ENCODE measurements at places on chromosomes 7 and 10.
A peak's percentile ranks its signal among the peaks of the same experiment; 100 is the strongest.

GRCh38 chr7:101617451-101618206 is 11.5 kb downstream of the MYL10 start:
- DNase-seq, result no peak

GRCh38 chr7:101877882-101878591 is 60.6 kb downstream of the CUX1 start:
- DNase-seq, result no peak

- DNase-seq, result peak; percentile 21
Measured at GRCh38 chr7:11177793-11178192, 204.1 kb downstream of the PHF14 start.

DNA sequence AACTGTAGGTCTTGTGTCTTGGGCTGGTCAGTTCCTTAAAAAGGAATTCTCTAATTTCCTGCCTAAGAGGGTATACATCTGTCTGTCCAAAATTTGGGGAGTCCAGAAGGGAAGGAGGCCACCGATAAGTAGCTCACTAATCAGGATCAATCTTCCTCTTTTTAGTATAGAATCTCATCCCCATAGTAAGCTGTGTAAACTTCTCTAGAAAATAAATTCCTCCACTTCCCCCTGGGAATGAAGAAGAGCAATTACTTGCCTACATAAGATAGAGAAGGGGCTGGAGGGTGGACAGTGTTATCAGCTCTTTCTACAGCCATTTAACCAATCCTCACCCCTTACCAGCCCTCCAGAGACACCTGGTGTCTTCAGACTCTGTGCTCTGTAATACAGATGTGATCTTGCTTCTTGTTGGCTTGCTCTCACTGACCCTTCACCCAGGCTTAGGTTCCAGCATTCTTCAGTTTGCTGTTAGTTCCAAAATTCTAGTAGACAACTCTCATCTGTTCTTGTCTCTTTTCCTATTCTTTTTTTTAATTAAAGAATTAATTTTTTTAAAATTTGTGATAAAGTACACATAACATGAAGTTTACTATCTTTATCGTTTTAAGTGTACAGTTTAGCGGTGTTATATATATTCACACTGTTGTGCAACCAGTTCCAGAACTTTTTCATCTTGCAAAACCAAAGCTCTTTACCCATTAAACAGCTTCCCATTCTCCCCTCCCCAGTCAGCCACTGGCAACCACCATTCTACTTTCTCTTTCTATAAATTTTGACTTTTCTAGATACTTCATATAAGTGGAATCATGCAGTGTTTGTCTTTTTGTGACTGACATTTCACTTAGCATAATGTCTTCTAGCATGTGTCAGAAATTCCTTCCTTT is 6.5 kb upstream of the PRKAR2B start:
- DNase-seq, result no peak

- DNase-seq, result peak; percentile 89
Measured at GRCh38 chr7:128387216-128388144, 22.3 kb downstream of the IMPDH1 start.

DNA sequence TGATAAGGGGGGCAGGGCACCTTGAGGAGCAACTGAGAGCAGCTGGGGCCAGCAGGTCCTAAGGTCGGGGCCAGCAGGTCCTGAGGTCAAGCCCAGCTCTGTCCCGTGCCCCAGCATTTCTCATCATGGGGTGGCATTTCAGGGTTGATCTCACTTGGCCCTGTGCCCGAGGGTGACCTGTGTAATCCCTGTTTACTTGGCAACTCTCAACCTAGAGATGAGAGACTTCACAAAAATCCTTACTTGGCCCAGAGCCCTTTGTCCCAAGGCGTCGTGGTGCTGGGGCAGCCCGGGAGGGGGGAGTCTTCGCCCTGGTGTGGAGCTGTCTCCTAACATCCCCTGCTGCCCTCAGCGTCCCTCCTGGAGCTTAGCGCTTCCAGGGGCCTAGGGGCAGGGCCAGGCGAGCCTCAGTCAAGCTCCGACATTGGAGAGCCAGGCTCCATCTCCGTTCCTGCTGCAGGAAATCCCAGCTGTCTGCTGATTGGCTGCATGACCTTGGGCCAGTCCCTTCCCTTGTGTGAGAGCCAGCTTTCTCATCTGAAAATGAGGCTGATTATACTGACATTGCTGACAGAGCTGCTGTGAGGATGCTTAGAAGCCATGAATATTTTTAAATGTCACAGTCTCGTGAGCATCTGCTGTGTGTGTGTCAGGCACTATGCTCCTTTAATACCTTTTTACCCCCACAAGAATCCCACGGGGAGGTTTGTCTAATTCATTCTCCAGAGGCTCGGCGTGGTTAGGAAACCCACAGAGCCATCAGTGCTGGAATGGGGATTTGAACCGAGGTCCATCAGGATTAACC is 94.3 kb downstream of the ZMIZ1 start:
- DNase-seq, result peak; percentile 65

DNA sequence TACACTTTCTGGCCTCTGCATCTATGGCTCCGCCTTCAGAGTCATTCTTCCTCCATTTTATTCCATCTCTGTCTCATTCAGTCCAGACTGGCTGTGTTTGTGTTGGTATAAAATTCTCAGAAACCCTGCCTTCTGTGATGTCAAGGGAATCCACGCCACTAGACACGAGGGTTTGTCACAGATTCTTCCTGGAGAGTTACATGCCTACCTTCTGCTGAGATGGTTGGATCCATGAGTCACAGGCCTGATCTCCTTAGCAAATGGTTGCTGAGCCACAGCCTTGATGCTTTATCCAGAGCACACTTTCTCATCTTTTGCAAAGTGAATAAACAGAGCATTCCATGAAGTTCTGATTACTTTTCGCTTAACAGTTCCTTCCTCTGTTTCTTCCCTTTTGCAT is 35.9 kb upstream of the TSPAN33 start:
- peak; percentile 51 for DNase-seq

DNA sequence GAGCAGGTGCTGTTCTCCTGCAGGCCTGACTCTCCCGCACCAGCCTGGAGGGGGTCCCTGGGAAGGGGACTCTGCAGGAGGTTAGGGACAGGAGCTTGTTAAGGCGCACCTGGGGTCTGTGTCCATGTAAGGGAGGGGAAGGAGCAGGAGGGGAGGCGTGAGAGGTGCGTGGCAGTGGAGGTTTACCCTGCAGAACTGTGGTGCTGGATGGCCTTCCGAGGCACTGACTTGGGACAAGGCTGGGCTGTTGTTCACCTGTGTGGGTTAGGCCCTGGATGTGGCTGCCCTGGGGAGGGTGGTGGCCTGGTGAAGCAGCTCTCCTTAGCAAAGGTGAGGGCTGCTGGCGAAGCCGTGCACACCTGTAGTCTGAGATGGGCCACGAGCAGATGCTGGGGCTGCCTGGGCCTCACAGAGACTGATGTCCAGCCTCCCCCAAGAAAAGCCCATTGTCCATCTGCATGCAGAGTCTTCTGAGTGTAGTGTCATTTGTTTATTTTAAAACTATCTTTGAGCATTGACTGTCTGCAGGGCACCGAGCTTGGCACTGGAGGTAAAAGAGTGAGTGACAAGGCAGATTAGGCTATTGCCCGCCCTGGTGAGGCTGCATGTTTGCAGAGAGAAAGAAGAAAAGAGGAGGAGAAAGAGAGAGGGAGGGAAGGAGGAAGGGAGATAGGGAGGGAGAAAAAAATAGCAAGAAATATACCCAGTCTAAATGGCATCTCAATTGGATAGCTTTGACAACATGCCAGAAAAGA is 225.3 kb downstream of the GLRX3 start:
- no peak for DNase-seq

DNA sequence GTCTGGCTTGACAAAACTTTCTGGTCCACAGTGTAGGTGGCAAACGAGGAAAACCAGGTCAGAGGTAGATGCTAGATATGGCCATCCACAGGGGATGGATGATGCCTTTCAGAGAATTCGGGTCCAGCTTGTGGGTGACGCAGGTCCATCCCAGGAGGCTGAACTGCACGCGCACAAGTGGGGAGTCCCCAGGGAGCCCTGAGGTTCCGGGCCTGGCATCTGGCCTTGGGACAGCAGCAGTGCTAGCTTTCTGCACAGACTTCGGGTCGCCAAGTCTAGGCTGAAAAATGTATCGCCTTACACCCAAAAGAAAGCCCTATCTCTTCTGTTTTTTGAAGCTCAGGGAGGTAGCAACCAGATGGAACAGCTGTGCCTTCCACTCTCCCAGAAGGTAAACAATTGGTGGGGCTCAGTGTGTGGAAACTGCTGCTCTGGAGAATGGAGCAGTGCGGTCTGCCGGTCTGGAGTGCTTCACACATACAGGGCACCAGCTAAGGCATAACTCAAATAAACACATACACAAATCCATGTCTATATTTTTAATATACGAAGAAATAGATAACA is 119.3 kb upstream of the ACBD5 start:
- no peak for DNase-seq

- no peak for DNase-seq
Measured at GRCh38 chr7:123608991-123609882, 7.6 kb downstream of the ASB15 start.

DNA sequence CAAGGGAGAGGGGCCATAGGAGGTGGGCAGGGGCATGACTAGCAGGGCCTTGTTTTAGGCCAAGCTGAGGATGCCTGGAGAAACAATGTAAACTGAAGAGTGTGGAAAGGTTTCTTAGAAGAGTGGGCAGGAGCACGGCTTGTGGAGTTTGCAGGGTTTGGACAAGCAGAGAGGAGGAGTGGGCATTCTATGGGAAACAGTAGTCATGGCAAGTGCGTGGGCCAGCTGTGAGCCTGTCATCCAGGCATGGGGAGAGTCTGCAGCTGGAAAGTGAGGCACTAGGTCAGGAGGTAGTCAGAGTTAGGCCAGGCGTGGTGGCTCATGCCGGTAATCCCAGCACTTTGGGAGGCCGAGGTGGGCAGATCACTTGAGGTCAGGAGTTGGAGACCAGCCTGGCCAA is 130.1 kb downstream of the SH3PXD2A start:
- no peak for DNase-seq

DNA sequence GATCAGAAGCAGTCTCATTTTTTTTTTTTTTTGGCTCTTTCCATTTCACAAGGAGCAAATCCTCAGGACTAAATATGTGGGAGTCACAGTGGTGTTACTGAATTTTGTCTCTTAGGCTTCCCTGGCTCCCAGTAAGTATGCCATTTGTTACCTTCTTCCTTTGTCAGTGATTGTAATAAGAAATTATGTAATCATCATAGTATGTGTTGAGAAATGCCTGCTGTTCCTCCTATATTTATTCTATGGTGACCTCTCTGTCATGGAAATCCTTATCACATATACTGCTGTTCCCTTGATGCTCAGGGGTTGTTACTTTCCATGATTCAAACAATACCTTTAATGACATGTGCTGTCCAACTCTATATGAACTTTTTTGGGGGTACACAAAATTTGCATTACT is 4.8 kb upstream of the OR9A4 start:
- no peak for DNase-seq

GRCh38 chr7:37354656-37355131 is 94.0 kb downstream of the ELMO1 start:
- DNase-seq, result peak; percentile 84

- no peak for DNase-seq
Measured at GRCh38 chr10:98062424-98062823, 32.0 kb upstream of the CRTAC1 start.

GRCh38 chr7:76318488-76319353 is 16.2 kb downstream of the HSPB1 start:
- peak; percentile 89 for DNase-seq

GRCh38 chr10:73917566-73918305 is 6.8 kb downstream of the PLAU start:
- peak; percentile 23 for DNase-seq

DNA sequence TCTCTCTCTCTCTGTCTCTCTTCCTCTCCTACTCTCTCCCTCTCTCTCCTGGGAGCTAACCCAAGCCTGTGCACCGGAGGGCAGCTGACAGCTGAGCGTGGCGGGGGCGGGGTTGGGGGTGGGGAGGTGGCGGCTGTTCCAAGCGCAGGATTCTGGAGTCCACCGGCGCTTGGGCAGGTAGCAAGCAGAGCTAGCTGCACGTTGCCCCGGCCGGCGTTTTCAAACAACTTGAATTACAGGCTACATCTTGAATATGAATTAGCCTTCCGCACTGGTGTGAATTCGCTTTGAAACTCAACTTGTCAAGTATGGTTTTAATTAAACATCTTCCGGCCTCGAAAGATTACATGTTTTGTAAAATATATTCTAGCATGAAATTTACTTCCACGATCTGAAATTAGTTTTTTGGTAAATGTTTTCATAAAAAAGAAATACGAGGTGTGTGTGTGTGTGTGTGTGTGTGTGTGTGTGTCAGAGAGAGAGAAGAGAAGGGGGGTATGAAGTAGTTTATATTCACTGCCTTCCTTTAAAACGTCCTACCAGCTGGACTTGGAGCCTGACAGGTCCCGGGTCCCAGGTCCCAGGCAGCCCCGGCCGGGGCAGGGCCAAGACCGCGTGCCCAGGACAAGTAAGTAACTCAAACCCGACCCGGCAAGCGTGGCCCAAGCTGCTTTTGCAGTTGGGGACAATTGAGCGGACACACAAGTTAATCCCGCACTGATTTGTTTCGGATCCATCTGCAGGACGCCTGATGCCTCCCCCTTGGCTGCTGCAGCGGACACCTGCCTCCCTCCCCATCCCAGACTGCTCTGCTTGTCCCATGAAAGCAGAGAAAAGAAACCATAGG is 9.0 kb upstream of the DLX6 start:
- no peak for DNase-seq

- DNase-seq, result no peak
Measured at GRCh38 chr10:128712661-128713400, 586.6 kb upstream of the MKI67 start.

GRCh38 chr7:36896418-36896817 is 172.1 kb upstream of the AOAH start:
- DNase-seq, result no peak

DNA sequence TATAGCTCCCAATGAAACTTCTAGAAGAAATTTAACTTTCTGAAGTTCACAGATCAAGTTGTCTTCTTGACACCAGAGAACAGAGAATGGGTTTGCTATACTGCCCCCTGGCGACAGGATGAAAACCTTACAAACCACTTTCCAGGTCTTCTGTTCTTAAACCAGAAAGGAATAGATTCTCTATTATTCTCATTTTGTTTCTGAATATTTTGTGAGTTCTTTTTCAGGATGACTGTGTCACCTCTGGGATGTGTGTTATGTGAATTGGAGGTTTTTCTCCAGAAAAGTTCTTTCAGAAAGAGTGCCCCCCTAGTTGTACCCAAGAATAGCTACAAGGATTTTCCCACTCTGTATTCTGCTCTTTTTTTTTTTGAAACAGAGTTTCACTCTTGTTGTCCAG is 6.3 kb downstream of the IFT22 start:
- DNase-seq, result peak; percentile 58

Measured in astrocyte of the hippocampus (primary cell).